ENCODE measurements at places on chromosomes 3 and 15.
A peak's percentile ranks its signal among the peaks of the same experiment; 100 is the strongest.

DNA sequence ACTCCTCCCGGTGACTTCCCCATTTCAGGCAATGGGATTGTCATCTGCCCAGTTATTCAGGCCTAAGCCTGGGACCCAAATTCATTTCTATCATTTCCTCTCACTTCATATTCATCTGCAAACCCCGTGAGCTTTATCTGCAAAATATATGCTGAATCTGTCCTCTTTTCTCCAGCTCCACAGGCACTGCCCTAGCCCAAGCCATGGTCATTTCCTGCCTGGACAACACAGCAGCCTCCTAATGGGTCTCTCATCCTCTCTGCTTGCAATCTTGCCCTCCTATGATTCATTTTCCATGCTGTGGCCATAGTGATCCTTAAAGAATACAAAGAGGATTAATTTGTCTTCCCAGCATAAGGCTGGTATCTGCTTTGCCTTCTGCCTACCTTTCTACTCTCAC is 6.1 kb downstream of the RBP2 start:
- no peak for DNase-seq

DNA sequence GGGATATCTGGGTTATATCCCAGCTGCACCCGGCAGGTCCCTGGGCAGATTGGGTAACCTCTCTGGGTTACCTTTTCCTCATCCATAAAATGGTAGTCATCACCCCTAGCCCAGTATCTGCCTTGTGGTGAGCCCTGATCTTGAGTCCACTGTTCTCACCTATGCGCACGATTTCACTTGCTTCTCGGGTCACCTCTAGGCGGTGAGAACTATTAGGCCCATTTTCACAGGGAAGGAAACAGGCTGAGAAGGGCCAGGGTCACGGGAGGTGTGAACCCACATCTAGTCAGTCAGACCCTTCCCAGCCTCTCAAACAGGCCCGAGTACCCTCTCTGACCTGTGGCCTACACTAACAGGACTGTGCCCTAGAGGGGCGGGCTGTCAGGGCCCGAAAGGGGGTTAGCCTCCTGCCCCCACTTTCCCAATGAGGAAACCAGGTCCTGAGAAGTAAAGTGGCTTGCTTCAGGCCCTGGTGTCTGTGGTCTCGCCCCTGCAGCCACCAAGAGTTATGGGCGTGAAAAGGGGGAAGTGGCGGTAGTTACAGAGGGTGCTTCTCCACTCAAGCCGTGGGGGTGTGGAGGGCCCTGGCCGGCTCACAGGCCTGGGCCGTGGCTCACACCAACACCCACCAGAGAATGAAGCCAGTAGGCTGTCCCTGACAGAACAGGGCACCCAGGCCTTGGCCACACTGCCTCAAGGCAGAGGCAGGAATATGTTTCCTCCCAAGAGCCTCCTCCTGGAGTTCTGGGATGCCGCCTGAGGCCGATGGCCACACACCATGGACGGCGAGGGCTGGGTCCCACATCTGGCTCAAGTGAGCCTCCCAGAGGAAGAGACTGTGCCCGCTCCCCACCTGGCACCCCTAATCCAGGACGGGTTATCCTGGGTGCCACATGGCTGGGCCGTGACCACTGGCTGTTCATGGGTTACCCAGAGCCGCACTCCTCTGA is 19.5 kb downstream of the PSTPIP1 start:
- DNase-seq, result peak; percentile 75

GRCh38 chr3:20104167-20104661 is 64.0 kb downstream of the KAT2B start:
- DNase-seq, result no peak

DNA sequence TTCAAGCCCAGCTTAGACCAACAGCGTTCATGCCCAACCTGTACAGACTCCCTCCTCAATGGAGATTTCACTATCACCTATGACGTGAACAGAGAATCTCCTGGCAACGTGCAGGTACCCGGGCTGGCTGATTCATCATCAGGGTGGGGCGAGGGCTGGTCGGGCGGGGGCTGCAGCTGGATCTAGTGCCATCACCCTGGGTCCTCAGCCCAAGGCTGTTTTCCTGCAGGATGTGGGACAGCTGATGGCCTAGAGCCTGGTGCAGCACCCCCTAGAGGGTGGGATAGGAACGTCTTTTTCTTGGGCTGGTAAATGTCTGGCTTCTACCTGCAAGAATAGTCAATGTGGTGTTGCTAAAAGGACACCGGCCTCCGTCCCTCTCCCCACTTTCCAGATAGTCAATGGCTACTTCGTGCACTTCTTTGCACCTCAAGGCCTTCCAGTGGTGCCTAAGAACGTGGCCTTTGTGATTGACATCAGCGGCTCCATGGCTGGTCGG is 4.4 kb downstream of the ITIH3 start:
- DNase-seq, result peak; percentile 92

GRCh38 chr3:31533169-31534064 is 692 bp downstream of the STT3B start:
- peak; percentile 85 for DNase-seq

- peak; percentile 94 for DNase-seq
Measured at GRCh38 chr15:75732809-75733451, 20.3 kb upstream of the CSPG4 start.

DNA sequence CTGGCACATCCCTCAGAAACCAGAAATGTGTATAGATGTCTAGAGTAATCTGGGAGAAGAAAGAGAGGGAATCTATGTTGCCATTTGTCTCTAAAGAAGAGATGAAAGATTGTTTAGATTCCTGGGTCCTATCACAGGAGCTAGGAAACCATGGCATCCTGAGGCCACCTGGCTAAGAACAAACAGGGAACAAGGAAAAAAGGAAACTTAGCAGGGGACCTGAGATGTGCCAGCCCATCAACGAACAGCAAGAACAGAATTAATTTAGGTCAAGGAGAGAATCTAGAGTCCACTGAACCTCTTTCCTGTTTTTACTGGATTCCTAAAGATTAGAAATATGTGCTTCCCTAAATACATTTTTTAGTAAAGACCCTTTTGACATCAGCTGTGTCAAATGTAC is 30.3 kb downstream of the IP6K1 start:
- DNase-seq, result no peak

- DNase-seq, result no peak
Measured at GRCh38 chr3:161339517-161340500, 31.5 kb downstream of the SPTSSB start.

- DNase-seq, result peak; percentile 55
Measured at GRCh38 chr15:67854358-67854757, 14.5 kb upstream of the RNU6-1 start.

- DNase-seq, result no peak
Measured at GRCh38 chr15:85337425-85338074, 42.9 kb upstream of the AKAP13 start.

DNA sequence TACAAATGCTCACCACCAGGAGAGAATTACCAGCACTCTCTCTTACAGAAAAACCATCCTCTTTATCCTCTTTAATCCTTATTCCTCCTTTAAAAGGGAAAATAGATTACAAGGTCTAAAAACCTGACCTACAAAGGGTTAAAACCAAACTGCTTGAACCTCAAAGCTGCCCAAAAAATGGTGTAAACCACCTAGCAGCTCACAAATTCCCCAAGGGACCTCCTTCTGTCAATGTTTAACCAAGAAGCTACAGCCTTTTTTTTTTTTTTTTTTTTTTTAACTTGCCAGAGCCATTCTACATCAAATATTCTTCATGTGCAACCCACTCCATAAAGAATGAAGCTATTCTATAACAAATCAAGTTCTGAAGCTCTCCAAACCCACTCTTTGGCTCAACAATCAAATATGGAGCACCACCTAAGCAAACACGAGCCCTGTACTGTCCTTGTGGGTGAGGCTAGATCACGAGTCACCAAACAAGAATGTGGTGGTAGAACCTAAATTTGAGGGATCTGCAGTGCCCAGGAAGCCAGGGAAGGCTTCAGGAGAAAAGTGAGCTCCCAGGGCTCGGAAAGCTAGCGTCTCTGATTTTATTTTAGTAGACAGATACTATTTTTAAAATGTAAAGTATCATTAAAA is 20.1 kb downstream of the OSBPL10 start:
- no peak for DNase-seq

DNA sequence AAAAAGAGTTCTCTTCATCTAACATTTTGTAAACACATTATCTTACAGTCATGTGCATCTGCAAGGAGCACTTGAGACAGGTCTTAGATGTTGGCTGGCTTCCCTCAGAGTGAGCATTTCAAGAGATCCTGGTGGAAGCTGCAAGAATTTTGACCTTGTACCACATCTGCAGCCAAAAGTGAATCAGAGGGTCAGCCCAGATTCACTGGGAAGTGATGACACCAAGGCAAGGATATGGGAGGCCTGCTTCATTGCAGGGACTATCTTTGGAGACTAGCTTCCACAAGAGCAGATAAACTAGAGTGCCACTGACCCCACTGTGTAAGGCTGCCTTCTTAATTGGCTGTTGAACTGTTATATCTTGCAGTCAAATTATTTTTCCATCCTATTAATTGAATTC is 21.3 kb upstream of the GADL1 start:
- DNase-seq, result peak; percentile 55

- no peak for DNase-seq
Measured at GRCh38 chr3:58200121-58200709, 10.6 kb downstream of the DNASE1L3 start.

DNA sequence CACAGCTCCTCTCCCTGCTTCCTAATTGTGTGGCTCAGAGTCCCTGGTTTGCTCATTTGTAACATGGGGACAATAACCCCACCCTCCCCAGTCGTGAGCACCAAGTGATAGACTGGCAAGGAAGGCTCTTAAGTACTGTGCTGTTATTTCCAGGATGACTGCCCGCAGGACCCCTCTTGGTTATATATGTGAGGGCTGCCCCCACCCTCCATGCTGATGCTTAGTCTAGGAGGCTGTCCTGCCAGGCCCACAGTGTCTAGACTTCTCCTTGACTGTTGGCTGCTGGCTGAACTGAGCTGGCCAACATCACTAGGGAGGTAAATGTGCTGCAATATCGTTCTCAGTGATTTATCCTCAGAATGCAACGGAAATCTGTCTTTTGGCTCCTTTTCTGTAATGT is 45.1 kb downstream of the RAB11A start:
- DNase-seq, result no peak

- DNase-seq, result no peak
Measured at GRCh38 chr15:48775546-48775945, 35.3 kb downstream of the CEP152 start.

GRCh38 chr3:160141485-160142185 is 83.6 kb upstream of the C3orf80 start:
- DNase-seq, result no peak

- DNase-seq, result no peak
Measured at GRCh38 chr15:101702077-101702476, 22.2 kb downstream of the TARS3 start.

GRCh38 chr3:72537448-72537847 is 310.8 kb downstream of the SHQ1 start:
- DNase-seq, result no peak

- no peak for DNase-seq
Measured at GRCh38 chr3:67662733-67663132, 8.3 kb upstream of the SUCLG2 start.

DNA sequence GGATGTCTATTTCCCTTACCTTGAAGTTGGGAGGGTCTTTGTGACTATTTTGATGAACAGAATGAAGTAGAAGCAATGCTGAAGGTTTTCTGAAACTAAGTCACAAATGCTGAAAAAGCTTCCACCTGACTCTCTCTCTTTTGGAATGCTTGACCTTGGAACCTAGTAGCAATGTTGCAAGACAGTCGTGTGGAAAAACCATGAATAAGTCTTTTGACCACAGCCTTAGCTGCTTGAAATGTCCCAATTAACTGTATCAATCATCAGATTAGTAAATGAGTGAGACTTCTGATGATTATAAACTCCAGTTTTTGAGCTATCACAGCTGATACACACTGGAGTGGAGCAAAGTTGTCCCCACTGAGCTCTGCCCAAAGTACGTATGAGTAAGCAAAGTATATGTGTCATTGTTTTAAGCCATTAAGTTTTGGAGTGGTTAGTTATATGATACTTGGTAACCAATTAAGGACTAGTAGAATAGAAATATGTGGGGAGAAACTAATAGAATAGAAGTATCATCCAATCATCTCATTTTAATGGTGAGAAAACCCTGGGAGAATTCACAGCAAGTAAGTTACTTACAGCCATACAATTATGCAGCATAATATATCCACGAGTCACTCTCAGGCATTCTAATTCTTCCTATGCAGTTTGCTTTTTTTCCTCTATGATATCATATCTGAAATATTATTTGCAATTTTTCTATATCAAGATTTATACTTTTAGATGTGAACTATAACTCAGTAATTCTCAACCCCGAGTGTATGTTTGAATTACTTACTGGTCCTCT is 1010.6 kb downstream of the ROBO2 start:
- no peak for DNase-seq

GRCh38 chr3:24522146-24522579 is 27.5 kb upstream of the THRB start:
- DNase-seq, result no peak

DNA sequence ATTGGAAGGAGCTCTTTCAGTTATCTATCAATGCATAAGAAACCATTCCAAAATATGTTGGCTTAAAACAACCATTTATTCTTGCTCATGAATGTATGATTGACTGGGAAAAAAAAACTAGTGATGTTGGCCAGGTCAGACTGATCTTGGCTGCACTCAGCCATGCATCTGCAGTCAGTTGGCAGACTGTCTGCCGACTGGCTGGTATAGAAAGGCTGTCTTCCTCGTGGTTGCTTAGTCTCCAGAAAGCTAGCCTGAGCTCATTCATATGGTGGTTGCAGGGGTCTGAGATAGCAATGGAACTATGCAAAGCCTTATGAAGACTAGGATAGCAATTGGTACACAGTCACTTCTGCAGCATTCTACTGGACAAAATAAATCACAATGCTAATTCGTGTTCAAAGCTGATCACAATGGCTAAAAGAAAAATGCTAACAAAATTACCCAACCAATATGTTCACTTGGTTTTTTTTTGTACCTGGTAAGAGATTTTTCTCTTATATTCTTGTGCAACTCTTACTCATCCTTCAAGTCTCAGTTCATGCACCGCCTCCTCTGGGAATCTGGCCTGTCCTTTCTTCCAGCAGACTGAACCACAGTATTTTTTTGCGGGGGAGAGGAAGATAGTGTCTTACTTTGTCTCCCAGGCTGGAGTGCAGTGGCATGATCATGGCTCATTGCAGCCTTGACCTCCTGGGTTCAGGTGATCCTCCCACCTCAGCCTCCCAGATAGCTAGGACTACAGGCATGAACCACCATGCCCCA is 126.8 kb downstream of the KCNAB1 start:
- DNase-seq, result no peak

Data from osteoblast (primary cell).